Activated T-cell treated with anti-CD3 and anti-CD28 coated beads, Interleukin-2, amount 50 U/mL, for 72 hours (primary cell): ENCODE measurements at places on chromosomes 4 and X.

GRCh38 chr4:654871-655463 lies 19.1 kb downstream of the ATP5ME start:
- H3K4me1 ChIP-seq: no peaks in the 10 kb centered on the region
- no peak for DNase-seq
- no peak overlapping the region for H3K4me3 ChIP-seq

DNA sequence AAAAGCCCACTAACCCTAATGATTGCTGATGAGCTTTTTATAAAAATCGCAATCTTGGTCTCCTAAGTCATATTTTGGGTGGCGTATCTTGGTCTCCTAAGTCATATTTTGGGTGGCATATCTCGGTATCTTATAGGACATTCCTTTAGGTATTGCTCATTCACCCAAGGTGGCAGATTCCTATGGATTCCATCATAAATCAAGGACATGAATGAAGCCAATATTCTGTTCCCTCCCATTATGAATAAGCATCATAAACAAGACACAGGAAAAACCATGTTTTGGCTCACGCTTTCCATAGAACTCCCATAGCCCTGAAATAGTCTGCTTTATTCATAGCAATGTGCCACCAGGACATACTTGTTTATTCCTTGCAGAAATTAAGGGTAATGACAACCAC lies 95.0 kb upstream of the CD99 start:
- H3K4me1 ChIP-seq: peaks cover 6% of the 10 kb centered on the region
- DNase-seq: no peak
- H3K4me3 ChIP-seq: no peak overlapping the region
- no peaks in the 10 kb centered on the region for H3K27me3 ChIP-seq
- peaks cover 2% of the 10 kb centered on the region for H3K36me3 ChIP-seq

DNA sequence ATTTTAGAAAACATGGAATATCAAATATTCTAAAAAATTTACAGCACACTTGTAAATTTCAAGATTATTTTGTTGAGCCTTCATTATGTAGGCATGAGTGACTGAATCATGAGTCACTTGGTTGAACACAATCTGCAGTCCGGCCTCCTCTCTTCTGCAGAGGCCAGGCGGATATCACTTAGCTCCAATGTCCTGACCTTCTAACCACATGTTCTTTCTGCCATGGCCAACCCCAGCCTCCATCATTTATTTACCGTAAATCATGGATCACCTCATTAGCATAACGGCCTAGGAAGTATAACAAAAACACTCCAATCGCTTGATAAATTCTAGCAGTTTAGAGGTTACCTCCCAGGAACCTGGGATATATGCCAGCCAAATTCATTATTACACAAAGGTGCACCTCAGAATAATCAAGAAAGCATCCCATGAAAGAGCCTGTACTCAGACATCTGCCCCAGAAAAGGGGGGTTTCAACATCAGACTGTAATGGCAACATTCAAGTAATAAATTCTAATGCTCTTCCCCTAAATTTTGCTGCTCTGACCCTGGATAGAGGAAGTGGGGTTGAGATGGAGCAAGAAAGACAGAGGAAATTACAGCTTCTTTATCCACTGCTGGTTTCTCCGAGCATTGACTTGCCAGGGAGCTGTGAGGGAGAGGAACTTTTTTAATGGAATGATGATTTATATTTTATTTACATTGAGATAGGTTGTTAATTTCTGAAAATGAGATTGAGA lies 2153.6 kb upstream of the AGA start:
- H3K4me1 ChIP-seq: no peaks in the 10 kb centered on the region
- DNase-seq: no peak
- H3K27ac ChIP-seq: no peak overlapping the region
- H3K27me3 ChIP-seq: no peaks in the 10 kb centered on the region
- no peaks in the 10 kb centered on the region for H3K36me3 ChIP-seq

DNA sequence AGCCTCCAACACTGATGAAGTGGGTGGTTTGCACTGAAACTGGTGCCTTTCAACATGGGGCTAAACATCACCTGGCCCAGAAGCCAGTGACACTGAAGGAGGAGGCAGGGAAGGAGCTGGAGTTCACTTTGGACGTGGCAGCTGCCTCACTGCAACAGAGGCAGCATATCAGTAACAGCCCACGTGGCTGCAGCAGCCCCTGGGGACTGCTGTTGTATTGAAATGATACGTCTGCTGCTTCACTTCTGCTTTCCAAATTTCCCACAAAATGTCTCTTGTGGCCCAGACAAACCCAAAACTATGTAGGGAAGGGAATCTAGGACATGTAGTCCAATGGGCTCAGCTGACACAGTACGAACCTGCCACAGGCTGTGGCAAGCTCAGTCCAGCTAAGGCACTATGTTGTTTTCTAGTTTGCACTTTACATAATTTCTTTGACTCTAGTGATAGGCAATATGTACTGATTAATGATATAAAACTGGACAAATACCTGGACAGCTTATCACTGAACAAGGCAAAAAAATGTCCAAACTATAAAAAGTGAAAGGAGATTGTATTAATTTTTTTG lies 84.7 kb upstream of the RAPGEF2 start:
- H3K4me1 ChIP-seq: no peaks in the 10 kb centered on the region
- H3K27ac ChIP-seq: no peak overlapping the region
- H3K4me3 ChIP-seq: no peak overlapping the region
- no peaks in the 10 kb centered on the region for H3K36me3 ChIP-seq
- DNase-seq: no peak

- no peaks in the 10 kb centered on the region for H3K36me3 ChIP-seq
- no peak overlapping the region for H3K27ac ChIP-seq
- H3K4me1 ChIP-seq: no peaks in the 10 kb centered on the region
- H3K27me3 ChIP-seq: peaks cover 30% of the 10 kb centered on the region
- no peak overlapping the region for H3K4me3 ChIP-seq
- DNase-seq: no peak
Measured at GRCh38 chrX:118773782-118774181, 46.4 kb downstream of the IL13RA1 start.

GRCh38 chr4:138090150-138090917 lies 151.8 kb downstream of the SLC7A11 start:
- no peaks in the 10 kb centered on the region for H3K36me3 ChIP-seq
- H3K27ac ChIP-seq: no peak overlapping the region
- H3K4me1 ChIP-seq: no peaks in the 10 kb centered on the region
- peaks cover 7% of the 10 kb centered on the region for H3K27me3 ChIP-seq

- H3K4me3 ChIP-seq: no peak overlapping the region
- H3K27ac ChIP-seq: no peak overlapping the region
- H3K4me1 ChIP-seq: peaks cover 18% of the 10 kb centered on the region
- no peaks in the 10 kb centered on the region for H3K36me3 ChIP-seq
Measured at GRCh38 chr4:41878170-41878969, 56.9 kb upstream of the TMEM33 start.

DNA sequence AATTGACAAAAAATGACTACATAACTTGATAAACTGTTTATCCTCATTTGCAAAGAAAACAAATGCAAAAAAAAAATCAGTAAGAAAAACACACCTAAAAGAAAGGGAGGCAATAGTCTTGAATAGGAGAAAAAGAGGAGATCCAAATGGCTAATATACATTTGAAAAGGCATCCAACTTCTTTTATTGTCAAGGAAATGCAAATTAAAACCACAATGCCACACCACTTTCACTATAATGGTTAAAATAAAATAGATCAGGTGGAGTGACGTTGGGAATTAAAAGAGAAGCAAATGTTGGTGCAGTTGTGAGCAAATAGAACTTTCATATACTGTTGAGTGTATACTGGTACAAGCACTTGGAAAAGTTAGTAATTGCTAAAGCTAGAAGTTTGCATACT lies 3.6 kb downstream of the DCAF4L1 start:
- no peak for DNase-seq
- no peaks in the 10 kb centered on the region for H3K27me3 ChIP-seq
- no peaks in the 10 kb centered on the region for H3K4me1 ChIP-seq
- no peak overlapping the region for H3K27ac ChIP-seq

DNA sequence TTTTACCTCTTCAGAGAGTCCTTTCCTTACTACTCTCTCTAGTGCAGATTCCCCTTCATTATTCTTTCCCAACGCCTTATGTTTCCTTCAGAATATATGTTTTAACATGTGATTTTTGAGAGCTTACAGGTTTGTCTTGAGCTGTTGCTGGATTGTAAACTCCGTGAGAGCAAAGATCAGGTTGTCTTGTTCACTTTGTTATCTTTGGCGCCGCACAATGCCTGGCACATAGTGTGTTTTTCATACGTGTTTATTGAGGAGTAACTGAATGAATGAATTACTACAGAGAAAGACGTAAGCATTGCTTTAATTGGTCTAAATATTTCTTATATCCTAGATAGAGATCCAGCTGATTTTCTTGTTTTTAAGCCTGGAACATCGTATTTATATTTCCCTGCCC lies 80.5 kb upstream of the SLC4A4 start:
- peaks cover 10% of the 10 kb centered on the region for H3K4me1 ChIP-seq
- no peak for DNase-seq
- no peaks in the 10 kb centered on the region for H3K27me3 ChIP-seq

DNA sequence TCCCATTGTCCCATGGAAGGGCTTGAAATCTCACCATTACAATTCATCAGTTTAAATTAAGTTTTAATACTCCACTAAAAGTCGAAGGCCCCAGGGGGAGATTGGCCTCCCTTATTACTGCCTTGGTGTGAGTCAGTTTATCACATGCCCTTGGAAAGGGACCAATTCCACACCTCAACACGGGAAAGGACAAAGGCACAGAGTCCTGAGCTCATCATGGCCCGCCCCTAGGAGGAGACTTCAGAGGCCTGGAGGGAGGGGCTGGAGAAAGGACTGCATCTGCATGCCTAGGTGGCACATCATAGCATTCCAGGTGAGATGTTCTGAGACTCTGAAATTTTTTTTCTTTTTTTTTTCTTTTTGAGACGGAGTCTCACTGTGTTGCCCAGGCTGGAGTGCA lies 2.8 kb upstream of the SEL1L3 start:
- DNase-seq: no peak
- H3K4me1 ChIP-seq: peaks cover 16% of the 10 kb centered on the region
- H3K36me3 ChIP-seq: peaks cover 3% of the 10 kb centered on the region
- no peak overlapping the region for H3K4me3 ChIP-seq
- no peaks in the 10 kb centered on the region for H3K27me3 ChIP-seq
